ENCODE measurements at places on chromosomes 7 and 10.

DNA sequence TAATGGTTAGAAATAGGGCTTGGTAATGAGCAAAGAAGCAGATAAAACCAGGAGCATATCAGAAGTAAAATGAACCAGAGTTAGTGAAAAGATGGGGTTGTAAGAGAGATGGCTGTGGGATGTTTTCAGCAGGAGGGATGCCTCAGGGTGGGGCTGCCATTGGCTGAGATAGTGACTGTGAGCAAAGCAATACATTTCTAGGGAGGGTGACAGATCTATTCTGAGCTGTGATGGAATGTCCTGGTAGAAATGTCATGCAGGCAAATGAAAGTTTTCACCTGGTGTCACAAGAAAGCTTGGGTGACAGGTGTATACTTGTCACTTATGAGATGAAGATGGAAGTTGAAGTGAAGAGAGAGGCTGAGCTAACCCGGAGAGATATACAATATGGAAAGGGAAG is 435.9 kb downstream of the TNS3 start:
- no peak for DNase-seq

- no peak for DNase-seq
These were observed 69.3 kb downstream of the AVL9 start for GRCh38 chr7:32564542-32564941.

- no peak for DNase-seq
These were observed 404.9 kb downstream of the TYW1 start for GRCh38 chr7:67401492-67401891.

- DNase-seq, result no peak
These were observed 96.7 kb upstream of the PDCD4 start for GRCh38 chr10:110775020-110775375.

GRCh38 chr7:32500922-32501341 is 5.6 kb downstream of the AVL9 start:
- no peak for DNase-seq

- DNase-seq, result no peak
These were observed 402.8 kb upstream of the PODXL start for GRCh38 chr7:131959106-131959812.

GRCh38 chr7:4634166-4634565 is 47.9 kb upstream of the FOXK1 start:
- no peak for DNase-seq

DNA sequence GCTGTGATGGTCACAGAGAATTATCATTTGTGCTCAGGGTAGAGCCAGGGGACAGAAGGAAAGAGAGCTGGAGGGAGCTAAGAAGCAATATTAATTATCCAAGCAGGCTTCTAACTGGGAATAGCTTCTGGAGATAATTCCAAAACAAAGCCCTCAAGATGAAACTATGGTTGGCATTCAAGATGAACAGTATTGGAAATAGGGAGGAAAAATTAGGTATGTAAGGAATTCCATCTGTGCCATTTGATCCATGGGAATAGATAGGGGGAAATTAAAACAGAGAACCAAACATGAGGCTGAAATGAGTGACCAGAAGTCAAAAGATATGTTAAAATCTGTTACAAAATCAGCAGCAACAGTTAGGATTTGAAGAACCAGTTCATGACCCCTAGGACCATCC is 75.3 kb downstream of the NDUFB2 start:
- DNase-seq, result no peak

- DNase-seq, result no peak
These were observed 113.6 kb upstream of the RET start for GRCh38 chr10:42963312-42963711.

All from ovary (tissue), 10 donors.